ENCODE measurements at places on chromosomes 5 and 9.

- DNase-seq, result no peak
These were observed 235.8 kb downstream of the ROR2 start for GRCh38 chr9:91714020-91714806.

GRCh38 chr5:159814805-159815585 lies 101.3 kb upstream of the ADRA1B start:
- no peak for DNase-seq

DNA sequence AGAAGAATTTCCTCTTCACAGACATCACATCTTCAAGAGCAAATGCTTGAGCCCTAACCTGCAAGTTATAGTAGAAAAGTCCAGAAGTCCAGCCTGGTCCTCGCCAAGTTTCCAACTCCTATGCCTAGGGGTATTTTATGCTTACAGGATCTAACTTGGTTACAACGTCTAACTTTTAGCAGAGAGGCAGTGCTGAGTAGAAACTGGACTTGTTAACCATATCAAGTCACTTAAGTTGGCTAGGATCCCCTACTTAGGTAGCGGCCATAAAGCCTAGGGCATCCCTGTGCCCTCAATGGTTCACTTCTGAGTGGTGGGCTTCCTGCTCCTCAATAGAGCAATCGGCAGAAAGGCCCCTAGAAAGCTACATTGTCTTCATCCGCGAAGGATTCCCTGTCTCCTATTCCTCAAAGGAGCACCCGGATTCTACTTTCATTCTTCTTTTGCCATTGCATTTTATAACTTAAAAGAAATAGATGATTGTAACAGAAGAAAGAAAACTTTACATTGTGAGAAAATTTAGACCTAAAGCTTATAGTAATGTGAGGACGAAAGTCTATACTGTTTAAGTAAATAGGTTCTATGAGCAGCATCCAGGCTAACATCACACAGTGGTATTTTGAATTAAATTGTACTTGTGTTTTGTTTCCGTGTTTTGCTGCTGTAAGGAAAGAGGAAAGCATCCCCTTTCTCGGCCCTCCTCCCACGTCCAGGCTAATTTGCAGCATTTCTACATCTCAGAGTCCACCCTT lies 1.3 kb upstream of the MTAP start:
- no peak for DNase-seq

DNA sequence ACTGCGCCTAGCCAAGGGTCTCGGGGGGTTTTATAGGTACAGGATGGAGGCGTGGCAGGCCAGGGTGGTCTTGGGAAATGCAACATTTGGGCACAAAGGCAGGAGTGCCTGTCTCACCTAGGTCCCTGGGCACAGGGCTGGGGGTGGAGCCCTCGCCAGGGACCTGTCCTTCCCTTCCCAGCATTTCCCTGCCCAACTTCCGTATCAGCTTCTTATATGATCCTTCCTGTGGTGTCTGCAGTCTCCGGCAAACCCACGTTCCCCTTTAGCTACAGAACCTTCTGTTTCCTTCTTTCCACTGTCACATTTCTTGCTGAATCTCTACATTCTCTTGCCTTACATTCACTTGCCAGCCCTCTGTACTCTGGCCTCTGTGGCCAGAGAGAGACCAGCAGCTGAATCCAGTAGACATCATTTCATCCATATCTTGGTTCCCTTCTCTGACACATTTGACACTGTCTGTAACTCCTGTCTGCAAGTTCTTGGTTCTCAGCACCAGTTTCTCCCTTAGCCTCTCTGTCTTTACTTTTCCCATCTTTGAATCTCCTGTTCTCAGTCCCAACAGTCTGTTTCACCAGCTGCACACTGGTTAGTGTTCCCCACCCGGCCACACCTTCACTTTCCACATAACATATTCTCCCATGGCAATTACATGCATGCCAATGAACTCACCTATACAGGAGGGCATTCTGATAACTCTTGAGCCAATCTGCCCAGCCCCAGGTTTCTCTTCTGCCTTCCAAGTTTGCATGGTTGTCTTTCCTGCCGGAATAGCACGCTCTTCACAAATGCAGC lies 134.7 kb upstream of the ZNF608 start:
- no peak for DNase-seq

- DNase-seq, result no peak
These were observed 224.7 kb upstream of the DAP start for GRCh38 chr5:10985721-10986110.

- DNase-seq, result no peak
These were observed 12.4 kb downstream of the AHRR start for GRCh38 chr5:333945-334344.

All from NCI-H1436 (cell line).